ENCODE measurements at places on chromosomes 16 and 17.
A peak's percentile ranks its signal among the peaks of the same experiment; 100 is the strongest.

GRCh38 chr17:63490329-63490728 lies 13.5 kb downstream of the ACE start:
- DNase-seq = no peak

- DNase-seq = no peak
These were observed 53.6 kb downstream of the CBFA2T3 start for GRCh38 chr16:88923450-88923849.

- DNase-seq = no peak
These were observed 70.2 kb upstream of the NETO2 start for GRCh38 chr16:47213761-47214440.

GRCh38 chr16:26133416-26134093 lies 441.8 kb downstream of the HS3ST4 start:
- no peak for DNase-seq

DNA sequence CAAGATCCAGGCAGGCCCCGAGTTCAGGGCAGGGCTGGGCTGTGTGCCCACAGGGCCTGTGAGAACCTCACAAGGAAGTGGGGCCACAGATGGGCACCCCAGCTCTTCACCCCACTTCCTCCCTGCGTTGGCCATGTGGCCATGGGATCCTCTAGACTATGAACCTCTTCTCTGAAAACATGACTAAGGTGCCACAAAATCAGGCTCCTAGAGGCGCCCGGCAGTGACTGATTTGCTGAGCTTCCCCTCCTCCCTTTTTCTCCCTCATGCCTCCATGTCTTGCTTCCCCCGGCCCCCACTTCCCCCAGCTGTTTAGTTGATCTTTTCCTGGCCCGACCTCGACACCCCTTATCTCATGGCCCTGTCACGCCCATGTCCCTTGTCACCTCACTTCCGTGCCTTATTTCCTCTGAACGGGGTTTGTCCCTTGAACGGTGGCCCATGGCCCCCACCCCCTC lies 87.1 kb downstream of the KCNJ12 start:
- no peak for DNase-seq

DNA sequence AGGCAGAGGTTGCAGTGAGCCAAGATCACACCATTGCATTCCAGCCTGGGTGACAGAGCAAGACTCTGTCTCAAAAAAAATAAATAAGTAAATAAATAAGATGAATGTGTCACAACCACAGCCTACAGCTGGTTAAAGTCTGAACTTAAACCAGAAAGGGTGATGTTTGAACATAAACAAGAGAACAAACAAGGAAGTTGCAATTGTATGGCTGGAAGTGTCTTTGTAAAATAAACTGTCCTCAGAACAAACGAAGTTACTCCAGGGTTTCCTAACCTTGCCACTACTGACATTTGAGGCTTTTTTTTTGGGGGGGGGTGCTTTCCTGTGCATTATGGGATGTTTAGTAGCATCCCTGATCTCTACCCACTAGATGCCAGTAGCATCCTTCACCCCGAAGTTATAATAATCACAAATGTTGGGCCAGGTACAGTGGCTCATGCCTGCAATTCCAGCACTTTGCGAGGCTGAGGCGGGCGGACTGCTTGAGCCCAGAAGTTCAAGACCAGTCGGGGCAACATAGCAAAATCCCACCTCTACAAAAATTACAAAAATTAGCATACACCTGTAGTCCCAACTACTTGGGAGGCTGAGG lies 119.2 kb downstream of the XYLT1 start:
- DNase-seq = no peak

GRCh38 chr16:4372578-4373355 lies 1.1 kb downstream of the VASN start:
- no peak for DNase-seq

DNA sequence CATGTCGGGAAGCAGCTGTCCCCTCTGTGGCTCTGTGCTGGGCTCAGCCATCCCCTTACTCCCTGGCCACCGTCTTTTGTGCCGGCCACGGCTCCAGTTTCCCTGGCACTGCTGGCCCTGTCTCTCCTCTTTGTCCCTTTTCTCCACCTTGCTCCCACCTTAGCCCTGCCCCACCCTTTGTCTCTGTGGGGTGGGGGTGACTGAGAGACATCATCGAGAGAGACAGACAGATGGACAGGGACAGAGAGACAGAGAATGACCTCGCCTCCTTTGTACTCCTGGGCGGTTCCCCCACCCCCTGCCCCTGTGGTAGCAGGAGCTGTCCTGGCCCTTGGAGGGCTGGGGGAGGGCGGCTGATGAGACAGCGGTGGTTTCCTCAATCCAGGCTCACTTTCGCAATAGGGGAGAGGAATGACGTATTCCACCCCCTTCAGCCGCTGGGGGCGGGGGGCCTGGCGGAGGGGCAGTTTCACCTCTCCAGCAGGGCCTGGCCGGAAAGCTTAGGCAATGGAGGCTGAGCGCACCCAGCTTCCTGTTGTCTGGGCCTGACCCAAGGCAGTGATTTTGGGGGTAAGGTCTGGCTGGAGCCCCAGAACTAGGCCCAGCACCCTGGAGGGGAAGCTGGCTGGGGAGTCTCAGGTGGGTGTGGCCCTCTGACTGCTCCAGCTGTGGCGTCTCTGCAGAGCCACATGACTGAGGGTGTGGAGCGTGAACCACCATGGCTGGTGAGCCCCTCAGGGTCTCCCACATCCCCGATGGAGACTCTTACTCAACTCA lies 7.3 kb downstream of the FMNL1 start:
- peak; percentile 49 for DNase-seq

DNA sequence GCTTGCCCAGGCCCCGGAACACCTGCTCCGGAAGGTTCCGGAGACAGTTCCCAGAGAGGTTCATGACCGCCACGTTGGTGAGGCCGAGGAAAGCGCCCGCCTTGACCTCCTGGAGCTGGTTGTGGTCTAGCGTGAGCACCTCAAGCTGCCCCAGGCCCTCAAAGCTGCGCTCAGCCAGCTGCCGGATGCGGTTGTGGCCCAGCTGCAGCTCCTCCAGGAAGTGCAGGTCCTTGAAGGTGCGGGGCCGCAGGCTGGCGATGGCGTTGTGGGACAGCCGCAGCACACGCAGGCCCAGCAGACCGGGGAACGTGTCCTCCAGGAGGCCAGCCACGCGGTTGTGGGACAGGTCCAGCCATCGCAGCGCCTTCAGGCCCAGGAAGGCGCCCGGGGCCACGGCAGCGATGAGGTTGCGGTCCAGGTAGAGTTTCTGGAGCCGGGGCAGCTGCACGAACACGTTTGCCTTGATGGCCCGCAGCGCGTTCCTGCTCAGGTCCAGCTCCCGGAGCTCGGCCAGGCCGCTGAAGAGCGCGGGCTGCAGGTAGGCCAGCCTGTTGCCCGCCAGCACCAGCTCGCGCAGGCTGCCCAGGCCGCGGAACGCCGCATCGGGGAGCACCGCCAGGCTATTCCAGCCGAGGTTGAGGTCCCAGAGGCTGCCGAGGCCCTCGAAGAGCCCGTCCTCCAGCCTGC lies 2.1 kb downstream of the IGFALS start:
- no peak for DNase-seq

DNA sequence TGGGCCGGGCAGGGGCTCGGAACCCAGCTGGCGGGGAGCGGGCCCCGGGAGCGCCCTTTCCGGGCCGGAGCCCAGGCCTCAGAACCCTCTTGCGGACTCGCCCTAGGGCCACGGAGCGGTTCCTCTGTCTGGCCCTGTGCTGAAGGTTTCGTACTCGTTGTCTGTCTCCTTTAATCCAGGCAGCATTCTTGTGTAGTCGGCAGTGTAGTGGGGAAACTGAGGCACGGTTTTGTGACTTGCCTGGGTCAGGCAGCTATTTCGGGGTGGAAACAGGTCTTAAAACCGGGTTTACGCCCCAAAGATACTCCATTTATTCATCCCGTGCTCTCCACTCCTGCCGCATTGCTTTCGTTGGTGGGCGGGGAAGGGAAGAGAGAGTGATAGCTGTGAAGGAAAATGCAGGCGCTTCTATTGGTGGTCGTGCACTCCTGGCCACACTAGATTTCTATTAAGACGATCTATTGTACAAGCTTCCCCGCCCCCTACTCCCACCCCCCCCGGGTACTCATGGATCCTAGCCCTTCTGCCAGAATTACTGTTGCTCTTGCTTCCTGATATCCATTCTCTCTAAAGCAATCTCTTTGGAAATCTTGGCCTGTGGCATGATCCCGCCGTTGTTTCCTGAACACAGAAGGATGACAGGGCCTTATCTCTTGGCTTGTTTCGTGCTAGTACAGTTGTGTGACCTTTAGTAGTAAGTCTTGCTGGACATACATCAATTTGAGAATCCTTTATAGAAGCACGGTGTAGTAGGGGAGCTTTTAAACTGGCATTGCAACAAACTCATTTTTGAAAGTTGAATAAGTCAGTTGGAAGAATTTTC lies 751 bp downstream of the DCAF7 start:
- no peak for DNase-seq

DNA sequence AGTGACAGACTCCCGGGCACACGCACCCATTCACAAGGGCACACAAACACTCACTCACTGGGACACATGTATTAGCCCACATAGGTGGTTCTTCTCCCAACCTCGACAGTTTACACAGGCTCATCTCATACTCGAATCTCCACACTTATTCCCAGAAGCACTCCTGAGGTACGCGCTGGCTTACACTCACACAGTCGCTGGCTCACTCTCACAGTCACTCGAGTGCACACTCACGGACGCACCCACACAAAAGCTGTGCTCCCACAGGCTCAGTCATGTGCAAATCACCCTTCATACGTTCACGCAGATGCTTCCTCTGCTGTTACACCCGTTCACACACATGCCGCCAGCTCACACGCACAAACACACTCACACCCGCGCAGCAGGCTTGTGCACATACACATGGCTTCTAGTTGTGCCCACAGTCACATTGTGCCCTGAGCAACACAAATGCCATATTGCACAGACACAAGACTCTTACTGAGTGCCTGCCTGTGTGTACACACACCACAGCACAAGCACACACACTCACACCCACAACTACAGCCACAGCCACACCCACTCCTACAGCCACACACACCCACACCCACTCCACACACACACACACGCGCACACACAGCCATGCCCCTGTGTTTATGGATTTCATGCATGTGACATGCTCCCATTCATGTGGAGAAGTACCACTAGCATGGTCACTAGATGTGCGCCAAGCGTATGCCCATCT lies 8.4 kb upstream of the PRR29 start:
- DNase-seq = no peak

DNA sequence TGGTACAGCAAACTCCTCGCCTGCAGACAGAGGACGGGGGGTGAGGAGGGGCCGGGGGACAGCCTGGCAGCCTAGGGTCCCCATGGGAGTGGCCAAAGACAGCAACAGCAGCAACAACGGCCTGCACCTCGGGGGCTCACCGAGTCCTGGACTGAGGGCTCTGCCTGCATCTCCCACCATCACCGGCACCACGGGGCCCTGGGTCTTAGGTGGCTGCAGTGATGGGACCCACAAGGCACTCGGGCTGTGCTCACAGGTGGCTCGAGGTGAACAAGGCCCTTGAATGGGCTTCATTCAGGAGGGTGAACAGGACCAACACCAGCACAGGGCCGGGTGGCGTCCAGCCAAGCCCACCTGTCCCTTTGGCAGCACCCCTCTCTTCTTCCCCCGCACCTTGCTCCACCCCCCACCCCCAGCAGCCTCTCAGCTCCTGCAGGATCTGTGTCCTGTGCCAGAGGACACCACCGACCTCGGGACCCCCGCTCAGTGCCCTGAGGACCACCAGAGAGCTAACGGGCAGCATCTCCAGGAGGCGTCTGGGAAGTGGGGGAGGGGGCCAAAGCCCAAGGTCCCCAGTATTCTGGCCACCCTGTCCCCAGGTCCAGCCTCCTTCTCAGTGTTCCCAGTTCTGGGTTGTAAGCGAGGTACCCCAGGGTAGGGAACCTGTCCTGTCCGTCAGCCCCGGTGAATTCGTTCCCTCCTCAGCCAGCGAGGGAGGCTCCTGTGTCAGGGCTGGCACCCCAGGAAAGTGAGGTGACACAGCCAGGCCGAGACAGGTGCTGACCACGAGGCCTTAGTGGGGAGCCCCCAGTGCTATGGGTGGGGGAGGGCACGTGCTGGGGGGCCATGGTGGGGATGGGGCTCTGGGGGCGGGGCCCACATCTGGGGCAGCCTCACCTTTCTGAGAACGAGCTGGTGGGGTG lies 94.3 kb downstream of the TBC1D16 start:
- DNase-seq = no peak

DNA sequence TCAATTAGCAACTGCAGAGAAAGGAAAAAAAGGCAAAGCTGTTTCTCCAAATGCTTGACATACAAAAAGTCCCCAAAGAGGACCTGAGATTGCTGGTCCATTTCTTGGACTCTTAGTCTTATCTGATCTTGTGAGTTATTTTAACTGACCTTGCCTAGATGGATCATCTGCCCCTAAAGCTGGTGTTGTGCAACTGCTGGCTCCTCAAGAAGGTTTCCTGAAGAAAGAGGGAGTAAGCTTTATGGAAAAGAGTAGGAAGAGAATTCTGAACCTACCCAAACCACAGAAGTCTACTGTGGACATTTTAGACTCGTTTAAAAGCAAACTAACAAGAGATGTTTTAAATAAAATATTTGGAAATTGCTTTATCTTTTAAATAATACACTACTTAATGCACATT lies 140.0 kb upstream of the HS3ST3A1 start:
- no peak for DNase-seq

DNA sequence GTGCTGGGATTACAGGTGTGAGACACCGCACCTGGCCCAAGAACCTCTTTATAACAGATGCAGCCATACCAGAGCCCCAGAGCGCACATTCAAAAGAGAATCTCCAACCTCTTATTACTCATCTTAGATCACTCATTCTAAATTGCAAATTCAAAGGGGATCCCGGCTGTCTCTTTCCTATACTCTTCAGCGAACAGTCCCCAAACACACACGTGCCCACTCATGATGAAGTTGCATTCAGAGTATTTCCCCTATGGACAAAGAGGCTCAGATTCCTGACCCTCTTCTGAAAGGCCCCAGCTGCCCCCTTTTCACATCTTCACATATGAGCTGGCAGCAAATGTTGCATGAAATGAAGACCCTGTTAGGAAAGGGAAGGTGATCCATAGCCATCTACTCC lies 22.5 kb upstream of the ABR start:
- DNase-seq = no peak

DNA sequence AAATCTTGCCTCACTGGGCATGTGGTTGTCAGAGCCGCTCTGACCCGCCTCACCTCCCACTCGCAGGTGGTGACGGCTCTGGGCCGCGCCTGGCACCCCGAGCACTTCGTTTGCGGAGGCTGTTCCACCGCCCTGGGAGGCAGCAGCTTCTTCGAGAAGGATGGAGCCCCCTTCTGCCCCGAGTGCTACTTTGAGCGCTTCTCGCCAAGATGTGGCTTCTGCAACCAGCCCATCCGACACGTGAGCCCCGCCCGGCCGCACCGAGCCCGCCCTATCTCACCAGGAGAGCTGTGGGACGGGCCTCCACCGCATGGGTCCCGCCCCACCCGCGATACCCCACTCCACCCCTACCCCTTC lies 4.0 kb downstream of the TGFB1I1 start:
- no peak for DNase-seq

DNA sequence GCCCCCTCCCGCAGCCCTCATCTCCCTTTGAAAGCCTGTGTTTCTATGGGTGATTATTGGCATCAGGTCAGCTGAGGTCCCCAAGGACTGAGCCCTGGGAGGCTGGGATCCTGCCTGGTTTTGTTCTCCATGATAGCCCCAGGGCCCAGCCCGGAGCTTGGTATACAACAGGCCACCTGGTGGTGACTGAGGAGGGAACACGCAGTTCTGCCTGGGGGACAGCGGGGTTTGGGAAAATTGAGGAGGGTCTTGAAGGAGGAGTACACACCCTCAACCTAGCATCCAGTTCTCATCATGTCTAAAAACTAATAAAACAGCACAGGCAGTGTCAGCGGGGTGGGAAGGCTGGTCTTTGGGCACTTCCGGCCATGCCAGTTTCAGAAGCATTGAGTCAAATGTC lies 335.1 kb downstream of the CPPED1 start:
- DNase-seq = no peak

- DNase-seq = no peak
These were observed 3.6 kb downstream of the KRT17 start for GRCh38 chr17:41620583-41621434.

Measured in stimulated activated CD8-positive, alpha-beta memory T cell treated with anti-CD3 and anti-CD28 coated beads, Interleukin-15, amount 100 ng/mL, for 1 hour (primary cell).